Stimulated activated CD4-positive, alpha-beta T cell treated with anti-CD3 and anti-CD28 coated beads, Interleukin-12 subunit alpha, Interleukin-12 subunit beta, amount 100 ng/mL, for 24 hours (primary cell): ENCODE measurements at places on chromosomes 1 and 21.

- DNase-seq = peak; percentile 53
These were observed 4.9 kb upstream of the B4GALT3 start for GRCh38 chr1:161182214-161182613.

DNA sequence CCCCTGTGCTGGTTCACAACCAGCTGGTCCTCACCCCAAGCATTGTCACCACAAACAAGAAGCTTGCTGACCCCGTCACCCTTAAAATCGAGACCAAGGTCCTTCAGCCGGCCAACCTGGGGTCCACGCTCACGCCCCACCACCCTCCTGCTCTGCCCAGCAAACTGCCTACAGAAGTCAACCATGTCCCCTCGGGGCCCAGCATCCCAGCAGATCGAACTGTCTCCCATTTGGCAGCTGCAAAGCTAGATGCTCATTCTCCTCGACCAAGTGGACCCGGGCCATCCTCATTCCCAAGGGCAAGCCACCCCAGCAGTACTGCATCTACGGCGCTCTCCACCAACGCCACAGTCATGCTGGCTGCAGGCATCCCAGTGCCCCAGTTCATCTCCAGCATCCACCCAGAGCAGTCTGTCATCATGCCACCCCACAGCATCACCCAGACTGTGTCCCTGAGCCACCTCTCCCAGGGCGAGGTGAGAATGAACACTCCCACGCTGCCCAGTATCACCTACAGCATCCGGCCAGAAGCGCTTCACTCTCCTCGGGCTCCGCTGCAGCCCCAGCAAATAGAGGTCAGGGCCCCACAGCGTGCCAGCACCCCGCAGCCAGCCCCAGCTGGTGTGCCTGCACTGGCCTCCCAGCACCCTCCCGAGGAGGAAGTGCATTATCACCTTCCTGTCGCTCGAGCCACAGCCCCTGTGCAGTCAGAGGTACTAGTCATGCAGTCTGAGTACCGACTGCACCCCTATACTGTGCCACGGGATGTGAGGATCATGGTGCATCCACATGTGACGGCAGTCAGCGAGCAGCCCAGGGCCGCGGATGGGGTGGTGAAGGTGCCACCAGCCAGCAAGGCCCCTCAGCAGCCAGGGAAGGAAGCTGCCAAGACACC, 40.6 kb downstream of the ZBTB17 start:
- no peak for DNase-seq

GRCh38 chr1:32426489-32427255, 32.4 kb upstream of the BSDC1 start:
- no peak for DNase-seq

GRCh38 chr1:172398970-172399755, 21.3 kb upstream of the C1orf105 start:
- no peak for DNase-seq

GRCh38 chr1:205285381-205286101, 36.0 kb downstream of the NUAK2 start:
- DNase-seq = peak; percentile 34

DNA sequence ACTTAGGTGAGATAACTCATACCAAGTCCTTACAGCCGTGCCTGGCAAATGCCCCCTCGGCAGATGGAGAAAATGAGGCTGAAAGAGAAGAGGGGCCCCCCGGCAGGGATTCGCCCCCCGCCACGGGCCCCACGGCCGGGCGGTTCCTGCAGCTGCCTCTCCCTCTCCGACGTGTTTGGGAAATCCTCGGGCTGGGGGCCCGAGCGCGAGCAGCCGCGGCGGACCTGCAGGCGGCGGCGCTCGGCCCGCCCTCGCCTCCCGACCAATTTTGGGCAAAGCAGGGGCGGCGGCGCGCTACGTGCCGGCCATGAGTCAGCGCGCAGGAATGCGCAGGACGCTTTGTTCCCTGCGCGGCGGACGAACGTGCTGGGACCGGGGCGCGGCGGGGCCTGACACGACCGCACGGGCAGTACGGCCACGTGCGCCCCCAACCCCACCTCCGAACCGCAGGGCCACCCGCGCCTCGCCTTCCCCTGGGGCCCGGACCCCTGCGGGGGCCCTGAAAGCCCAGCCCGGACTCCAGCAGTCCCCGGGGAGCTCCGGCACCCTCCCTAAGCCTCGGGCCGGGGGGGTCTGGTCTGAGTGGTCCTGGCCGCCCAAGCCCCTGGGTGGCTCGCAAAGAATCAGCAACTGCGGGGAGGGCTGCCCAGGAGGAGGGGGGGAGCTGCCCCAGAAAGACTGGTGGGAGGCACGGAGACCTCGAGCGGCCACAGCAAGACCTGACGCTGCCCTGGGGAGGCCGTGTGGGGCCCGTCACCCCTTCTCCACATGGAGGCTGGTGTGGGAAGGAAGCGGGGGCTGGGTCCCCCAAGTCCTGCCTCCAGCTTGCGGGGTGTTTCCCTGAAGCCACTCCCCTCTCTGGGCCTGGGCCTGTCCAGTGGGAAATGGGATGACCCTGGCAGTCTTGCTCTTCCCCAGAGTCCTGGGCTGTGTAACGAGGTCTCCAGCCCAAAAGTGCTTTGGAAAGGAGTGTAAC, 11.9 kb upstream of the EDN2 start:
- DNase-seq = peak; percentile 54

DNA sequence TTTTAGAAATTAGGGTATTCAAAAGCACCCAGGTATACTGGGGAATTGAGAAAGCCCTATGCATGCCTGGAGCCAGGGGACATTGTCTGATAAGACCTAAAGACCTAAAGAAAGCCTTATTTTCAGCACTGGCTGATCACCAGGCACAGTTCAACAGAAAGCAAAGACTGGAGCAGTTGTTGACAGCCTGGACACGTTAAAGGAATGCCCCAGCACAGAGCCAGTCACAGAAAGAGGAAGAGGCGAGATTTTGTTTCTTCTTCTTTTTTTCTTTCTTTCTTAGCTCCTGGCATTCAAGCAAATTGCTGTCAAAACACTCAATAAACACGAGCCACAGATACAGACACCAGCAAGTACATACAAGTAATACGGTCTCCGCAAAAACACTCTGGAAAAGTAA, 40.4 kb downstream of the RNF187 start:
- DNase-seq = no peak

- DNase-seq = no peak
These were observed 259.7 kb downstream of the HHAT start for GRCh38 chr1:210588357-210588756.

- no peak for DNase-seq
These were observed 105.4 kb downstream of the PTPN14 start for GRCh38 chr1:214445831-214446614.

DNA sequence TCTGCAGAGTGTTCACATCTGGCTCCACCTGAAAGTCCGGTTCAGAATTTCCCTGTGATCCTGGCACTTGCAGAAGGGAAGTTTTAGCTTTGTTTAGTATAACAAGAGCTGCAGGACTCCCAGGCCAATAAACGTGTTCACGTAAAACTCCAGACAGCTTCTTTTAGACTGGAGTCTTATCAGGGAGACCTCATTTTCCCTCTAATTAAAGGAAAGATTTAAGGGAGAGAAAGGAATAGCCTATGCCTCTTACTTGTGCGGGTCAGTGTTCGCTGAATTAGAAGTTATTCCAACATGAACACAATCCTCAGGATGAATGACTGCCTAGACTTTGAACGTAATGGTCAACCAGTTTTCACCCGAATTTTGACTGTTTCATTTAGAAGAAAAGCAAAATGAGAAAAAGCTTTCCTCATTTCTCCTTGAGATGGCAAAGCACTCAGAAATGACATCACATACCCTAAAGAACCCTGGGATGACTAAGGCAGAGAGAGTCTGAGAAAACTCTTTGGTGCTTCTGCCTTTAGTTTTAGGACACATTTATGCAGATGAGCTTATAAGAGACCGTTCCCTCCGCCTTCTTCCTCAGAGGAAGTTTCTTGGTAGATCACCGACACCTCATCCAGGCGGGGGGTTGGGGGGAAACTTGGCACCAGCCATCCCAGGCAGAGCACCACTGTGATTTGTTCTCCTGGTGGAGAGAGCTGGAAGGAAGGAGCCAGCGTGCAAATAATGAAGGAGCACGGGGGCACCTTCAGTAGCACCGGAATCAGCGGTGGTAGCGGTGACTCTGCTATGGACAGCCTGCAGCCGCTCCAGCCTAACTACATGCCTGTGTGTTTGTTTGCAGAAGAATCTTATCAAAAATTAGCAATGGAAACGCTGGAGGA, 202.1 kb upstream of the SGIP1 start:
- peak; percentile 35 for DNase-seq

- no peak for DNase-seq
These were observed 75.5 kb downstream of the LRRC8D start for GRCh38 chr1:89896105-89896942.

GRCh38 chr1:187409341-187409740, 580.6 kb downstream of the PLA2G4A start:
- DNase-seq = no peak

DNA sequence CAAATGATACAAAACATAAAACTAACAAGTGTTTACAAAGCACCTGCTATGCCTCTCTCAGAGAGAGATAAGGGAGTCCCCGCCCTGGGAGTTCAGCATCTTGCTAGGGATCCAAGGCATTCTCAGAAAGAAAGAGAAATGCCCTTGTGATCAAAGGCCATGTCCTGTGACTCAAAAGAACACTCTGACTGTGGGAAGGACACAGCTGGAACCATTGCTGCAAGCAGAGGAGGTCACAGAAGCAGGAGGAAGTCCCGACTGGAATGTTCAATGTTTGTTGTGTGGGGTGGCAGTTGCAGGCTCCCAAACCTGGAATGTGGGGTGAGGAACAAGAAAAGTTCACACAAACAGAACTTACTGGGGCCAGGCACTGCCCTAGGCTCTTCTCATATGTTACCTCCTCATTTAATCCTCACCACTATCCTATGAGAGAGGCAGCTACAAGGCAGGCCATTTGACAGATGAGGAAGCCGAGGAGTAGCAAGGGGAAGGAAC, 93.0 kb upstream of the GRIK3 start:
- no peak for DNase-seq

GRCh38 chr1:42142894-42143675, 10.1 kb upstream of the GUCA2B start:
- no peak for DNase-seq

GRCh38 chr21:42132183-42132582, 61.1 kb downstream of the UMODL1 start:
- DNase-seq = no peak

GRCh38 chr1:16677552-16678431, 11.0 kb upstream of the RNU1-3 start:
- DNase-seq = peak; percentile 57

- no peak for DNase-seq
These were observed 9.6 kb downstream of the DAP3 start for GRCh38 chr1:155698382-155699038.

- DNase-seq = no peak
These were observed 20.6 kb downstream of the NDUFS5 start for GRCh38 chr1:39046613-39047210.

- no peak for DNase-seq
These were observed 89.3 kb downstream of the PLD5 start for GRCh38 chr1:242435200-242435599.

DNA sequence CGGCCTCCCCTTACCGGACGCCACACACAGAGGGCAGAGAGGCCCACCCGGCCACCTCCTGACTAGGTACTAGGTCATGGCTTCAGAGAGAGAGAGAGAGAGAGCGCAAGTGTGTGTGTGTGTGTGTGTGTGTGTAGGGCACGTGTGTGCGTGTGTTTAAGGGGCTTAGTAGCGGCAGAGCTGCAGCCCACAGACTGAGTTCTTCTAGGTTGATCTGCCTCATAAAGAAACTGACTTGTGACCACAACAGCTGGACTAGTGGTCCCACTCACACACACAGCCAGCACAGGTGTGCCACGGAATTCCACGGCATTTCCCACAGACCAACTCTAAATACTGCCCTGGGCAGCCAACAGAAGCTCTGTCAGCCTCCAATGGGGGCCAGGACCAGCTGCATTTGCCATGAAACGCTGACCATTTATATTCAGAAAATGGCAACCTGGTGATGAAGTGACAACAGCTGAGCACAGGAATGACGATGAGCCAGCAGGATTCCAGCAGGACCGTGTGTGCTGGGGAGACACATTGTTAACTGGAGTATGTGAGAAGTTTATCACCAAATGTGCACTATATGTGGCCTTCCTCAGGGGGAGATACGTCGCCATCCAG, 38.8 kb upstream of the GPR153 start:
- DNase-seq = no peak

DNA sequence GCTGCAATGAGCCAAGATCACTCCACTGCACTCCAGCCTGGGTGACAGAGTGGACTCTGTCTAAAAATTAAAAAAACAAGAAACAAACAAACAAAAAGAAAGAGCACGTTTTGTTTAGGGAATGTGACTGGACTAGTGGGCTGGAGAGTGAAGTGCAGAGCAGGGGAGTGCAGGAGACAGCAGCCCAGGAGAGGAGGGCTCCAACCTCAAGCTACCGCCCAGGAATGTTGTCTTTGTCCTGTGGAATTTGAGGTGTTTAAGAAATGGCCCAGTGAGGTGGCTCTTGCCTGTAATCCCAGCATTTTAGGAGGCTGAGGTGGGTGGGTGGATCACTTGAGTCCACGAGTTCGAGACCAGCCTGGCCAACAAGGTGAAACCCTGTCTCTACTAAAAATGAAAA, 42.4 kb upstream of the MTF2 start:
- no peak for DNase-seq

GRCh38 chr1:210237479-210237878, 4.9 kb downstream of the SERTAD4 start:
- no peak for DNase-seq

DNA sequence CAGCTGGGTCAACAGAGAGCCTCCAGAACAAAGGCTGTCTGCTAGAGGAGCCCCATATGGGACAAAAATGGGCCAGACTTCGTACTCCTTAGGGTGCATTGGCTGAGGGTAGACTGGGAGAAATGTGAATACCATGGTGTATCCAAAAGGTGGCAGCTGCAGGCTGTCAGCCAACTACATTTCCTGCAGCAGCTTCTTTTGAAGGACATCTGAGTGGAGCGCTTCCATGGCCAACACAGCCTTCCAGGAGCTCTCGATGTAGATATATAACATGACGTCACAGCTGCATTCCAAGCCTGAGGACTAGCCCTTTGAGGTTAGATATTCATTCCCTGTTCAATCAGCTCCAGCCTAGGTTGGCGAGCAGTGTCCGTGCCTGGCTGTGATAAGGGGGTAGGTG, 107.7 kb downstream of the MAB21L3 start:
- DNase-seq = no peak
